ENCODE measurements at places on chromosomes 6 and 20.
A peak's percentile ranks its signal among the peaks of the same experiment; 100 is the strongest.

DNA sequence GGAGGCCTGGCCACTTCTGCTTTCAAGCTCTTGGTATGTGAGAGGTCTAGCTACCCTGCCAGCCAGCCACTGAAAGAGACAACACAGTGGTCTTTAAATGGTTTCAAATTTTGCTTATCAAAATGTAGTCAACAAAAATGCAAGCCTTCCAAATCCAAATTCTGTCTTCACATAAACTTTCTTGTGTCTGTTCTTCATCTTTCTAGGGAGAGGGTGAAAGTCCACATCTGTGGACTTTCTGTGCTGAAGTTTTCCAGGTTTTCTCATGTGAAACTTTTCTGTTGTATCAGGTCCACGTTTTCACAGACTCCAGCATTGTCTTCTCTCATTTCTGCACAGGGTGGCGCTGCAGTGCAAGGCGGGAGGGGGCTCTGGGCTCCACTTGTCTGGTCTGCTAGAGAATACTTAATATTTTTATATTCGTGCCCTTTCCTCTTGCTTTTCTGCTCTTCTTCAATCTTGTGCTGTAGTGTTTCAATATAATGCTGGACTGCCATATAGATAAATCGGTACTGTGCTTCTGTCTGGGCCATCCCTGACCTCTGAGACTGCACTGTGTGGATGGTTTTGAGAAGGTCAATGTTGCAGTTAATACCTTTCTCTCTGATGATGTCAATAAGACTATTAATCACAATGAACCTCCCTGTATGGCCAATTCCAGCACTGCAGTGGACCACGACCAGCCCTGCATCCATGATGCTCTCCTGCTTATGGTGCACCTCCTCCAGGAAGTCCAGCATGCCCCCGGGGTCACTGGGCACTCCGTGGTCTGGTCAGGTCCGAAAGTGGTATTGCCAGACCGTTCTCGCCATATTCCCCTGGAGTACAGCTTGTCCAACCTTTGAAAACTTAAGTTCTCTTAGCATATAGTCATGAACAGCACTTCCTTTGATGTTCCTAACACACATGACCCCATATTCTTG, 161.6 kb upstream of the TNFAIP3 start:
- peak; percentile 60 for DNase-seq

- no peak for DNase-seq
These were observed 179.5 kb downstream of the BTBD9 start for GRCh38 chr6:38460186-38460585.

DNA sequence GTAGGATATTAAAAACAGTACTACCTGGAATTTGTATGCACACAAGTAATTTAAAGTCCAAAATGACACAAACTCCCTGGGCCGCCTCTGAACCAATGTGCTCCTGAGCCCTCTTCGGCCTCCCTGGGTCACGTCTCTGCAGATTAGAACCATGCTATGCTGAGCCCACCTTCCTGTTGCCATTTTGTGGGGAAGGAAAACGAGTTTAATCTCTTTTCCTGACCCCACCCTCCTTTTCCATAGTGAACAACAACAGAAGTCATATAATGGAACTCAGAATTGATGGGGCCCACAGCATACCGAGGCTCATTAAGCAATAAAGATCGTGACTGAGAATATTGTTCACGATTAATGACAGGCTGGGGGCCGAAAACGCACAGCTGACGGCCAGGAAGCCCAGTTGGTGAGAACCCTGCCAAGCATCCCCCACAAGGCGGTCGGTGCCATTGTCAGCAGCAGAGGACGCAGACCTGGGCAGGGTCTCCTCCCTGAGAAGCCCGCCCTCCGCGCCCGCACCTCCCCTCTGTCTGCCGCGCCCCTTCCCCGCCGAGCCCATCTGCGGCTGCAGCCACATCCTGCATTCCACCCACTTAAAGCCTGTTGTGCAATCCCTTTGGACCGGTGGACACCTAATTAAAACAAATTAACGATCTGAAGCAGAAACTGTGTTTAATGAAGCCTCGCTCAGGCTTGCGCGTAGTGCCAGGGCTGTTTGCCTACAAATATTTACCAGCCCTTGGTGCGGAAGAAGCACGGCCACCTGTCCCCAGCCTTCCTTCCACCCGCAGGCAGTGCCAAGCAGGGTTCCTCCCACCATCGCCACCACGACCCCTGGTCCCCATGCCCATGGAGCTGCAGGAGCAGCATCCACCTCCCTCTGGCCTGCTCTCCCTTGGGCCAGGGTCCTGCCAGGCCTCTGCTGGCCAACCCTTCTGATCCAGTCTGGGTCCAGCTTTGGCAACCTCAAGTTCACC, 68.1 kb downstream of the DLL1 start:
- no peak for DNase-seq

DNA sequence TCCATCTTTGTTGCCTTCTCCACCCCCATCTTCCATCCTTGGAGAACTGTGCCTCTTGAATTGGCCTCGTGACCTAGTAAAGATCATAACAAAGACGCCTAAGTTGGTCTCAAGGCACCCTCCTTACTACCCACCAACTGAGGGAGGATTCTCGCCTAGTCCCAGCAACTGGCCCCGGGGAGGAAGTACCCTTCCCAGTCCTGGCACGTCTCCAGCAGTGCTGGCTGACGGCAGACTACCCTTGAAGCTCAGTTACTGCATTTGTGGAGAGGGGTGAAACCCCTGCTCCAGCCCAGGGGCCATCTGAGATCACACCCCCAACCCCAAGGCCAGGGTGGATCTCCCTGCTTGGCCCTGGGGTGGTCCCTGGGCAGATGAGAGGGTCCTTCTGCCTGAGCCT, 2.1 kb upstream of the OSBPL2 start:
- no peak for DNase-seq

- no peak for DNase-seq
These were observed 74.2 kb downstream of the RIOK1 start for GRCh38 chr6:7463785-7464184.

DNA sequence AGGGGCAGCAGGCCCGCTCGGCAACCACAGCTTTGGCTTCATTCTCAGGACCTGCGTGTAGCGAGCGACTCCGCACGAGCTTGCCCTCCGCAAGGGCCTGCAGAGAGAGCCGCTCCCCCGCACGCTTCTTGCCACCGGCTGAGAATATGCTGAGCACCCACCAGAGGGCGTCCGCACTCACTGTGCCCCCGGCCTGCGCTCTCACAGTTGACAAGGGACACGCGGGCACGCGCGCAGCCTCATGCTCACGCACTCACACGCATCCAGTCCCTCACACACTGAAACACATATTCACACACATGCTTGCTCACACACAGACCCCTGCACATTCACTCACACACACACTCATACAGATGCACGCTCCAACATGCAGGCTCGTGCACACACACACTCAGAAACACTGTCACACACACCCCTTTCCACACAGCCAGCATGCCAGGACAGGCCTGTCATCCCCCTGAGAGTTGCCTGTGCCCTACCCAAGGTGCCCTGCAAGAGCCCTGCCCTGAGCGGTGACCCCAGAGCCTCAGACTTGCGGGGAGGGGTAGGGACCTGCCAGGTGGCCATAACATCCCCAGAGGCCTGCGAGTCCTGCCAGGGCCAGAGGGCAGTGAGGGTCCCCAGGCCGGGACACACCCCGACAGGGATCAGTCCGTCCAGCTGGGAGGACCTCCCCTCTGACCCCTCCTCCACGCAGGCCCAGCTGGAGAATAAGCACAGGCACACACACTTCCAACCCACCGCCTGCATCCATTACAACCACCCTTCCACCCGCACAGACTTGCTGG, 174.1 kb downstream of the BMP7 start:
- DNase-seq = peak; percentile 21

- DNase-seq = no peak
These were observed 197.7 kb downstream of the BCAS1 start for GRCh38 chr20:53872561-53873229.

GRCh38 chr6:38708496-38708895, 5.6 kb upstream of the GLO1 start:
- DNase-seq = no peak

- DNase-seq = no peak
These were observed 4.5 kb upstream of the RAB44 start for GRCh38 chr6:36692861-36693702.

GRCh38 chr6:151576633-151577032, 82.8 kb downstream of the CCDC170 start:
- no peak for DNase-seq

- DNase-seq = no peak
These were observed 1.7 kb downstream of the PRPH2 start for GRCh38 chr6:42720739-42721138.

DNA sequence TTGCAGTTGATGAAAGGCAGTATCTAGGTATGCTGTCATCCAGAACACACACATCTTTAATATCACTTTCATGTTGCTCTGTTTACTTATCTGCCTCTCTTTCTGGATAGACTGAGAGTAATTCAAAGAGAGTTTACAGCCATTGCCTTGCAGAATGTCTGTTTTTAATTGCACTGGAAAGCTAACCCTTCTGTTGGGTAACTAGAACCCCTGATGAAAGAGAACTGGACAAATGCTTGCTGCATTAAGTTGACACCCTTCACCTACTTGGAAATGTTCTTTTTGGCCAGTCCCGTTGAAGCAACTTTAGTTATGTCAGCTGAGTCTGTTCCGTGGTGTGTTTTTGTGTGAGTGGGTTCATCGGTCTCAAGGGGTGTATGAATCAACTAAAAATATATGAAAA, 383.8 kb upstream of the CITED2 start:
- DNase-seq = no peak

DNA sequence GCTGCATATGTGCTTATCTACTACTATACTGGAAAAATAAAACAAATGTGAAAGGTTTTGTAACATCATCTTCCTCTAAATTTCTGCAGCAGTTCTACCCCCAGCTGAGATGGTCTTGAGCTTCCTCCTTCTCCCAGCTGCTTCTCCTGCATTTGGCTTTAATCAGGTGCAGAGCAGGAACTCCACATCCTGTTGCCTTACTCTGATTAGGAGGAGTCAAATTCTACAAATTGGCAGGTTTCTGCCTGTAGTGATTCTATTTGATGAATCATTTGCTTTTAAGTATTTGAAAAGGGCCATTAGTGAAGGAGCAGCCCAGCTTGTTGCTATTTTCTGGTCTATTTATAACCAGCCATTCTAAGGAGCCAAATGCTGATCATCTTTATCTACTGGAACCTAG, 224.5 kb downstream of the GMDS start:
- DNase-seq = no peak

GRCh38 chr6:14312587-14312986, 195.0 kb downstream of the CD83 start:
- no peak for DNase-seq

DNA sequence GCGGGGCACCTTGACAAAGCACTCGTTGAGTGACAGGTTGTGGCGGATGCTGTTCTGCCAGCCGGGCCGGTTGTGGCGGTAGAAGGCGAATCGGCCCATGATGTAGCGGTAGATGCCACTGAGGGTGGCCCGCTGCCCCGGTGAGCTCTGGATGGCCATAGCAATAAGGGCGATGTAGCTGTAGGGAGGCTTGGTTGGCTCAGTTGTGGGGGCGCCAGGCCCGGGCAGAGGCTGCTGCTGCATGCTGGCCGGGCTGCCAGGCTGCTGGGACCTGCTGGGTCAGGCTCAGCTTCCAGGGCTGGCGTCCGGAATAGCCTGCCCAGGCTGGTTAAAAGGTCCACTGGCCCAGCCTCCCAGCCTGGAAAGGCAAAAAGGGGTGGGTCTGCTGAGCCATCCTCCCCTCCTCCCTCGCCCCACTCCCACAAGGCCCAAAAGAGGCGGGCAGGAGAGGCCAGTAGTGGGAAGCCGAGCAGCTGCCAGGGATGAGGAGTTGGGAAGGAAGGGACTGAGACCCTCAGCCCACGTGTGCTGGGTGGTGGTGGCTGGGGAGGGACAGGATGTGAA, at the start of gene FOXS1:
TSS of gene FOXS1 (minus strand) at position 305 of the 564 bp plus-strand sequence. CDS start at position 243, 62 bp downstream.
- no peak for DNase-seq

DNA sequence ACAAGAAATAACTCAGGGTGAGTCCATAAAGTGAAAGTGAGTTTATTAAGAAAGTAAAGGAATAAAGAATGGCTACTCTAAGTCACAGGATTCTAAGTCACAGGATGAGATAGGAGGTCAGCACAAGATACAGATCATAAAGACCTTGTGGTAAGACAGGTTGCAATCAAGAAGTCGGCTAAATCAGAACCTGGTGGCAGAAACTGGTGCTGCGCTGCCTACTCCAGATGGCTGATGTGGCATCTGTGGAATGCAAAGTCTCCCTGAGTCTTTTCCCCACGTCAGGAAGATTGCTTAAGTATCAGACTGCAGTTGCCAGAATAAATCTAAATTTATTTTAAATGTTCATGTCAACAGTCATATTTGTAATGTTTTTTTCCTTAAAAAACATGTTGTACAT, 10.7 kb upstream of the KCNK15 start:
- no peak for DNase-seq

- DNase-seq = no peak
These were observed 958 bp upstream of the ATP5F1E start for GRCh38 chr20:59033093-59033492.

DNA sequence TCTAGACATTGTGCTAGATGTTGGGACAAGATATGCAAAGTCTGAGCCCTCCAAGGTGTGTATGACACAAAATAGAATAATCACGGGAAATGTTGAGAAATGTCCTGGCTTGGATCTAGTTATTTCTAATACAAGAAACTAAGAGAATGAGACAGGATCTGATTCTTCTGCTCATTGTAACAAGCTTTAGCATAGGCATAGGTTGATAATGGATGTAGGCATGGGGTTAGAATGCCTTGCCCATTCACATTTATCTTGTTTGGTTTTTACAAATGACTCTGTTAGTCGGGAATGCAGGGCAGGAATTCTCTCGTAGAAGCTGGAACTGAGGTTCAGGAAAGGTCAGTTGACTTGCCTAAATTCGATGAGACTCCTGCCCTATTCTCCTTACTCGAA, 1.5 kb upstream of the SLC26A8 start:
- no peak for DNase-seq

- no peak for DNase-seq
These were observed 15.9 kb downstream of the BCAS1 start for GRCh38 chr20:54054516-54054915.

DNA sequence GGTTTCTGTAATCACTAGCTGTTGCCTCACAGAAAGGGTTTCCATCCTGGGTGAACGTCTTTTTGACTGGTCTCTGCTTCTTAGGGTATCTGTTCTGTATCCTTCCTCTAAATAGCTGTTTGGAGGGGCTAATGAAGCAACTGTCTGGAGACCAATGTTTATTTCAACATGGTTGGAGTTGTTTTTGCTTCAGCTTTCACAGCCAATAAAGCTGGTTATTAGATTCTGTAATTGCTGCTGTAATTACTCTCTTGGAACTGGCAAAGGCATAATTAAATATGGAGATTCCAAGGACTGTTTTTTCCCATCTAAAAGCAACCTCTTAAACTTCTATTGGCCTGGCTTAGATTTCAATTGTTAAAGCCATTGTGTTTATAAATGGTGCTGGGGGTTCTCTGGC, 31.9 kb downstream of the CHMP4B start:
- no peak for DNase-seq

- DNase-seq = no peak
These were observed 33.7 kb upstream of the ZNF133 start for GRCh38 chr20:18254615-18255014.

DNA sequence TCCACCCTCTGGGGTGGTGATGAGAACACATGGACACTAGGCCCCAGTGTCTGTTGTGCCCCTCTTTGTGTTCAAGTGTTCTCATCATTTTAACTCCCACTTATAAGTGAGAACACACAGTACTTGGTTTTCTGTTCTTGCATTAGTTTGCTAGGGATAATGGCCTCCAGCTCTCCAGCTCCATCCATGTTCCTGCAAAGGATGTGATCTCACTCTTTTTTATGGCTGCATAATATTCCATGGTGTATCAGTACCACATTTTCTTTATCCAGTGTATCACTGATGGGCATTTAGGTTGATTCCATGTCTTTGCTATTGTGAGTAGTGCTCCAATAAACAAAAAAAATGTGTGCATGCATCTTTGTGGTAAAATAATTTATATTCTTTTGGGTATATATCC, 67.4 kb downstream of the RWDD2A start:
- no peak for DNase-seq

Measured in activated CD4-positive, alpha-beta T cell treated with anti-CD3 and anti-CD28 coated beads for 24 hours (primary cell).